Fibroblast of lung (primary cell): ENCODE measurements at places on chromosomes 5 and 9. TPM values are rescaled to one million over a fixed set of nuclear protein-coding genes. Genes with fewer than 3 reads are reported as not detected.

Gene FAT2
- total RNA-seq, result under 0.01 TPM in 2 replicates

Gene FAM151B
- 3.9 and 4.8 TPM in 2 replicates for total RNA-seq

Gene ZNF618
- 5.4 and 8.6 TPM in 2 replicates for total RNA-seq

Gene SLC36A3
- total RNA-seq, result not detected in 2 replicates

Gene TMOD1
- total RNA-seq, result 2.6 and 4.0 TPM in 2 replicates

Gene CTXN3
- total RNA-seq, result not detected in 2 replicates

Gene ASPN
- 10.4 and 10.5 TPM in 2 replicates for total RNA-seq

Gene SLC27A6
- total RNA-seq, result 0.17 and 0.26 TPM in 2 replicates

Gene NMUR2
- total RNA-seq, result not detected in 2 replicates
